AG08396 (cell line): ENCODE measurements at places on chromosomes 4 and X.

DNA sequence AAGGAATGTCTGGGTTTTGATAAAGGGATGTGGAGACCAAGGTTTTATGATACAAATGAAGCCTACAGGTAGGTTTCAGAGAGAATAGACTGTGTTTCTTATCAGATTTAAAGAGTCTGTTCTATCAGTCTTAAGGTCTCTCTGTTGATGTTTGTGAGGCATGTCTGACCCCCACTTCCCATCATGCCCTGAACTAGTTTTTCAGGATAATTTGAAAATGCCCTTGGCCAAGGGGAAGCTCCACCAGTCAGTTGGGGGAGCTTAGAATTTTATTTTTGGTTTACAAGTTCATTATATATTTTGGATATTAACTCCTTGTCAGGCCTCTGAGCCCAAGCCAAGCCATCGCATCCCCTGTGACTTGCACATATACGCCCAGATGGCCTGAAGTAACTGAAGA lies 18.6 kb downstream of the C4orf51 start:
- no peak for DNase-seq

- DNase-seq = peak; percentile 41
These were observed 791 bp downstream of the GUCY1B1 start for GRCh38 chr4:155759372-155760252.

- DNase-seq = peak; percentile 31
These were observed 38.7 kb downstream of the ADD1 start for GRCh38 chr4:2882341-2882740.

- no peak for DNase-seq
These were observed 52.2 kb downstream of the SMIM20 start for GRCh38 chr4:25966171-25966570.

DNA sequence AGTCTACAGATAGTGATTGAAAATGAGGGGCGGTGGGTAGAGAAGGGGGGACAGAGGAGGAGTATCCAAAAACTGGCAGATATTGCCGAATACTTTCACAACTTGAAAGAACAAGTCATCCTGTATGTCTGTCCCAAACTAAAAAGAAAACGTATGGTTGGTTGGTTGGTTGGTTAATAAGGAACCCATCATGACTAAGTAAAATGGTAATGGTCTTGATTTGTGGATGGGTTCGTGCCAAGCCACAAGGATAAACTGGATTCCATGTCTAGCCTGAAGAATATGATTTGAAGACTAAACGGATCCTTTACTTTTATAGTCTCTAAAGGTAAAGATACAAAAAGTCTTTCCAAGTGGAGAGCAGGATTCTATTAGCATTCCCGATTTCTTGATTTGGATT lies 208.4 kb downstream of the DCLK2 start:
- DNase-seq = no peak

DNA sequence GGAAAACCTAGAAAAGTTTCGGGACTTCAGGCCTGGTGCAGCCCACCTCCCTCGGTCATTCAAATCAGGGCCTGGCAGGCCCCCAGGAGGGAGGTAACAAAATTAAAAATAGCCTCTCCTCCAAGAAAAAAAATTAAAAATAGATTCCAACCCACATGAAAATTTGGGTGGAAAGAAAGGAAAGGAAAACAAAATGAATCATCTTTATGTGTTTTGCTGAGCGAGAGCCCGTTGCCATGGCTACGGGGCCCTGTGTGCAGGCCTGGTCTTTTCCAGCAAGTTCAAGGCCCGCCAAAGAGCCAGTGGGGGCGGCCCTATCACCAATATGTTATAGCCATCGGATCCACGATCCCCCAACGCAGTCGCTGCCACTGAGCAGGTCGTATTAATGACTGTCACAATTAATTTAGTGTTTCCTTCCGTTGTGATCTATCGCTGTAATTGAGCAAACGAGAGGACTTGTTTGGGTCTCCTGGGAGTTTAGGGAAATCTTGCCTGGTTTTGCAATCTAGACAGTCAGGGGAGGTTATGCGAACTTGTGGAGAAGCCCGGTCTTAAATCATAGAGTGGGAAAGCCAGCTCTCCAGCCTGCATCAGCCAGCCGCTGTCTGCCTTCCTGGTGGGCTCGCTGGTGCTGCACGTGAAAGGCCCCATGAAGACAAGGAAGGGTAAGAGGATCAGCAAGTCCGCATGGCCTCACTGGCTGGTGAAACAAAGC lies 452.4 kb downstream of the BCOR start:
- peak; percentile 69 for DNase-seq

- DNase-seq = no peak
These were observed 95.7 kb upstream of the FRMPD4 start for GRCh38 chrX:12042615-12043014.

DNA sequence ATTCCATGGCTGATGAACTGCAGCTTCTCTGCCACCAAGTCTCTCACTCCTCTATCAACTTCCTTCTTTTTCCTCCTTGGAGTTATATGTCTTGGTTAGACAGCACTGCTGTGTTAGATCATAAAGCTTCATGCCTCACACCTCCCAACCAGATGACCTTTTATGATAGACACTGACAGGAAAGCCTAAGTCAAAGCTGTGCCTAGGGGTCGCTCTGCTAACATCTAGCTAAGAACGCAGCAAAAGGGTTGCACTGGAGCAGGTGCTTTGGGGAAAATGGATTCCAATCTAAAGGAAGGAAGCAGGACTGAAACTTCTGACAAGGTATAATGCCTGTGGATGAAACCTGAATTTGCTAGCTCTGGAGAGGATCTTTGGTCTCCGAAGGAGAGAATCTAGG lies 509.7 kb downstream of the SMARCA1 start:
- DNase-seq = no peak

DNA sequence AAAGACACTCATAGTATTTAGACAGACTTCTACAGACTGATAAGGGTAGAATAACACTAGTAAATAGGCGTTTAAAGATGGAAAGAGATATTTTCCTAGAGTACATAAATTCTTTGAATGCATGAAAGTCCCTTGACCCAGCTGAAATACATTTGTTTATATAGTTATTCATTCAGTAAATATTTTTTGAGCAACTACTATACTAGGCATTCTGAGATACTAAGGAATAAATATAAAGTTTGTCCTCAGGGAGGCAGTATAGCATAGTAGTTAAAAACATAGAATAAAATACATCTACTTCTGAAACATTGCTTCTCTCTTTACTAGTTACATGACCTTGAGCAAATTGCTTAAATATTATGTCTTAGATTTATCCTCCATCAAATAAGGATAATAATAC lies 27.4 kb downstream of the HMGN5 start:
- peak; percentile 5 for DNase-seq

DNA sequence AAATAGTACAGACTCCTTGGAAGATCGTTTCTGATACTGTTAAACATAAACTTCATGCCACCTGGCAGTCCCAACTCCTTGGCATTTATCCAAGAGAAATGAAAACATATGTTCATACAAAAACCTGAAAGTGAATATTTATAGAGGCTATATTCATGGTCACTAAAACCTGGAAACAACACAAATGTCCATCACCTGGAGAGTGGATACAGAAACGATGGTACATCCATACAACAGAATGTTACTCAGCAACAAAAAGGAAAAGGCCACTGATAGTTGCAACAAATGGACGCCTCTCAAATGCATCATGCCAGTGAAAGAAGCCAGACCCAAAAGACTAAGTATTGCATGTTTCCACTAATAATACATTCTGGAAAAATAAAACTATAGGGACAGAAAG lies 34.0 kb upstream of the SORBS2 start:
- no peak for DNase-seq

GRCh38 chrX:39889704-39890103 lies 208.1 kb downstream of the BCOR start:
- DNase-seq = no peak

DNA sequence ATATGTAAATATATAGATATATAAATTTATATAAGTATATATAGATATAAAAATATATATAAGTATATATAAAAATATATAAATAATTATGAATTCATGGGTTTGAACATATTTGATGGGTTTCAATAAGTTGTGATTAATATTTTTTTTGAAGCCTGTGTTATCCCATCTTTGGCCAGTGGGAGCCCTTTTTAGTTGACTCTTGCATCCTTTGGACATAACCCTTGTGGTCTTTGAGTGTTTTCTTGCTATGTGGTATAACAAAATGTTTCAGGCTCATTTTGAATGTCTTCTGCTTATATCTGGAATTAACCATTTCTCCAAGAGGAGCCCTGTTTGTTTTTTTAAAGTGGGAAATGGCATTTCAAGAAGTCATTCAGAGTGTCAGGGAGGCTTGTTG lies 15.2 kb downstream of the SNX25 start:
- DNase-seq = no peak

DNA sequence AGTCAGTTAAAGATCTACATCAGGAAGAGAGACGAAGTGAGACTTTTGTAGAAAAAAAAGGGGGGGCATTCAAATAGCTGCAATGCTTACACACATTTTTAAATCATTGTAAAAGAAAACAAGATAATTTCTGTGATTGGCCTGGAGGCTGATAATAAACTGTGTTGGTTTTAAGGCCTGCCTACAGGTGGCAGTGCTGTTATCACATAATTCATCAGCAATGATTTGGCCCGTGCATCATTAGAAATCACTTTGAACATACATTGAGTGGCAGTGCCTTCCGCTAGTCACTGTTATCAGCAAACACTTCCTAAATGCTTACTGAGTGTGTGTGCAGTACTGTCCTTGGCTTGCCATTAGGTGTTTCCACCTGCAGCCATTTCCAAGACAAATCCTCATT lies 831.9 kb downstream of the TRIML1 start:
- no peak for DNase-seq

DNA sequence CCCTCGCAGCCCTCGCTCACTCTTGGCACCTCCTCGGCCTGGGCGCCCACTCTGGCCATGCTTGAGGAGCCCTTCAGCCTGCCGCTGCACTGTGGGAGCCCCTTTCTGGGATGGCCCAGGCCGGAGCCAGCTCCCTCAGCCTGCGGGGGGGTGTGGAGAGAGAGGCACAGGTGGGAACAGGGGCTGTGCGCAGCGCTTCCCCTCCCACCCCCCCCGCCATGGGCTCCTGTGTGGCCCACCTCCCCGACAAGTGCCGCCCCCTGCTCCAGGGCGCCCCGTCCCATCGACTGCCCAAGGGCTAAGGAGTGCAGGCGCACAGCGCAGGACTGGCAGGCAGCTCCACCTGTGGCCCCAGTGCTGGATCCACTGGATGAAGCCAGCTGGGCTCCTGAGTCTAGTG lies 220.2 kb downstream of the STPG2 start:
- DNase-seq = no peak

DNA sequence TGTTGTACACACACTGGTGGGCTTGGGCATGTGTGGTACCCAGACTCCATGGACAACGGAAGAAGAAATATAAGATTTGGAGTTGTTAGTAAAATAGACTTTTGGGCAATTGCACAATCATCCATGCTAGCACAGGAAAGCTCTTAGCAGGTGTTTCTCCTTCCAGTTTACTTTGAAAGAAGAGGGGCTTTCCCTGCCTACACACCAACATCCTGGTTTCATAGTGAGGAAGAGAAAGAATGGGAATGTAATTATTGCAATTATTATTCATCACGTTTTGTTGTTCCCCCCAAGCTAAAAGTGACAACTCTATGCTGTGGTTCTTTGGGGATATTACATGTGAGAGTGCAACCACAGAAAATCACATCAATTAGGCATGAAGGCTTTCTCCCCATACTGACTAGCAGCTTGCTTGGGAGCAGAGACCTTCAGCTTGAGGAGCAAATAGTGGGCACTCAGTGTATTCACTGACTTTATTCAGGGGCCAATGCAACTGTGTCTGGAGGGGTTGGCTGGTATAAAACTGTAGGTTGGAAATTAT lies 57.2 kb upstream of the PUDP start:
- no peak for DNase-seq

DNA sequence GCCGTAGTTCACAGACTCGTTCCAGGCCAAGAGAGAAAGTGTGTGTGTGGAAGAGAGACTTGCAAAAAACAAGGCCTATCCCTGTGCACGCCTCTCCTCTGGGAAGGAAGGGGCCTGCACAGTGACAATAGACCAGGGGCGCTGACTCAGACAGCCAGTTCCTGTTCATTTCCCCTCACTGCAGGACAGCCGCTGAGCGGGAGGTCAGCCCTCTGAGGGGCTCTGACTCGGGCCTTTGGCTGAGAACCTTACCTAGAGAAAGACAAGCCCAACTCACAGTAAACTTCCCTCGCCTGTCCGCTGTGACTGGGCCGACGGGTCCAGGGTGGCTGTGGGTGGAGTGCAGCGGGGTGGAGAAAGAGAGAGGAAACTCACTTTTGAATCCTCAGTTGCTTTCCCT lies 52.1 kb downstream of the RTL5 start:
- DNase-seq = no peak

- peak; percentile 49 for DNase-seq
These were observed at the start of gene GPRASP2 for GRCh38 chrX:102712216-102712966. Gene GPRASP2 (plus strand): TSS chrX:102712448. CDS start chrX:102714870, 2,422 bp downstream.

DNA sequence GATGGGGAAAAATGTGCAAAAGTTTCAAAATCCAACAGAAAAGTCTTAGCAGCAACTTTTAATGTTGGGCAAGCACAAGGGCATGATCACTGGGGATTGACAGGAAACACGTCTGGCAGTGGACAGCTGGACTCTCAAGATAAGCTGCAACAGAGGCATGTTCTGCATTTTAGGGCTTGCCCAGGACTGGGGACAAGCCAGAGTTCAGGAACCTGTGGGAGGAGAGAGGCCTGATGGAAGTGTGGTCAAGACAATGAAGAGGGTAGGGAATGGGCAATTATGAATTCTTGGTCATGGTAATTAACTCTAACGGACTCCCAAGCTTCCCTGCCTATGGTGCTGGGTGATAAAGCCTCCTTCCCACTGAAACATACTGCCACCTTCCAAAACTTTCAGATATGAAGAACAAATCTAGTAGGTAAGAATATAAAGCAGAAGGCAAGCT lies 48.4 kb downstream of the ANXA3 start:
- no peak for DNase-seq

DNA sequence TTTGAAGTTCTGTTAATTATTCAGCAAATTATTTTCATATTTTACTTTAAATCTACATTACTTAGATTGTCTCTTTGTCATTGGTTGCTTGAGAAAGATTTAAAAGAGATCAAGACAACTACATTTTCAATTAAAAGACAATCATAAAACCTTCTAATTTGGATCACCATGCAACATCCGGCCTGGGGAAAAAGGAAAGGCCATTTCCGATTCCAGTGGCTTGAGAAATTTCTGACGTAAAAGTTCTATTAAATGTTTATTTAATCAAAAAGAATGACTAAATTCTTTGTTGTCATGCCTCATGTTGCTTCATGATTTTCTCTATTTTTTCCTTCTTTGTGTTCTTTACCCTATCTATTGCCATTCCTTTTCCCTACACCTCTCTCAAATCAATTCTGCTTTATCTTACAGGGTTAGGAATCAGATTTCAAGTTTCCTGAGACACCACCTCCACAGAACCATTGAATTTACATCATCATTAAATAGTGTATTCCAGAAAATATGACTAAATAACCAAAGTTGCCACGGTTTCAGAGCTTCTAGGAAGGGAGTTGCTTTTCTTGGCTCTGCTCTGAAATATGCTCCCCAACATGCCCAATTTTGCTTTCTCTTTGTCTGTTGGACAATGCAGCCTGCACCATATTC lies 124.6 kb upstream of the ACSL4 start:
- DNase-seq = no peak

GRCh38 chr4:99144070-99144469 lies at the start of gene ADH4:
Gene ADH4 (minus strand): TSS chr4:99144297. CDS start chr4:99144222, 75 bp downstream.
- DNase-seq = no peak
